CD4-positive, alpha-beta T cell treated with Interleukin-2 at 100 ng/mL for 4 hours (primary cell): ENCODE measurements at places on chromosomes 12 and 14.
A peak's percentile ranks its signal among the peaks of the same experiment; 100 is the strongest.

DNA sequence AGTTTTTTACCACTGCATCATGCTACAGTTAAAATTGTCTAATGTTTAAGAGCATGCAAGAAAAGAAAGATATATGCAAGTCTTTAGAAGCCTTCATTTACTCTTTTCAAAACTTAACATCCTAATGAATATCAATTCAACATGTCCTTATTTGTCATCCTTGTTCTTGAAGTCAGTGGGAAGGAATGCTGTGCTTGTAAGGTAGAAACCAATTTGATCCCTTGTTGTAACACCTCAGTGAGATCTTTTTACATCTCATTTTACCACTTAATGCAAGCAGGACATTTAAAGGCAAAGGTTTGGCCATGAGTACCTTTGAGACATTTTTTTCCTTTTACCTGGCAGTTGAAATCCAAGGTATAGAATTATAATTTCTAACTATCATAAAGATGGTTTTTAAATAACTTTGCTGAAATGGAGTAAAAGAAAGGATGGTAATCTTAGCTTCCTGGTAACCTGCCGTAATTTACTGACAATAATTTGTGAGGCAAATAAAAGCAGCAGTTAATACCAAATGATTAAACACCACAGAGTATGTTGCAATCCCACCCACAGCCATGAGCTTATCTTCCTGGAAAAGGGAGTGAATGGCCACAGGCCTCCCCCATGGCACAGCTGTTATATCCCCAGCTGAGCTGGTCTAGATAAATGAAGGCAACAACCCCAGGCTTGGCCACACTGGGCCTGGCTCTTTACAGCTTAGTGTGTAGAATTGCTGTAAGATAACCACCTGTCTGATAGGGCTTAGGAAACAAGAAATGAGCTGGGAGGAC is 33.2 kb upstream of the STRN3 start:
- no peak for DNase-seq

- no peak for DNase-seq
Observed at GRCh38 chr12:94299846-94300245, 151.5 kb downstream of the PLXNC1 start.

GRCh38 chr14:20641591-20641990 is at the start of gene OR6S1:
OR6S1 (minus strand) TSS chr14:20641691; CDS start chr14:20641691, 0 bp downstream.
- DNase-seq: no peak

- DNase-seq: peak; percentile 25
Observed at GRCh38 chr14:22314183-22314820, 274.7 kb downstream of the DAD1 start.
